Osteoblast (primary cell): ENCODE measurements at places on chromosomes 13 and 19. TPM values are rescaled to one million over a fixed set of nuclear protein-coding genes. Genes with fewer than 3 reads are reported as not detected.

DNA sequence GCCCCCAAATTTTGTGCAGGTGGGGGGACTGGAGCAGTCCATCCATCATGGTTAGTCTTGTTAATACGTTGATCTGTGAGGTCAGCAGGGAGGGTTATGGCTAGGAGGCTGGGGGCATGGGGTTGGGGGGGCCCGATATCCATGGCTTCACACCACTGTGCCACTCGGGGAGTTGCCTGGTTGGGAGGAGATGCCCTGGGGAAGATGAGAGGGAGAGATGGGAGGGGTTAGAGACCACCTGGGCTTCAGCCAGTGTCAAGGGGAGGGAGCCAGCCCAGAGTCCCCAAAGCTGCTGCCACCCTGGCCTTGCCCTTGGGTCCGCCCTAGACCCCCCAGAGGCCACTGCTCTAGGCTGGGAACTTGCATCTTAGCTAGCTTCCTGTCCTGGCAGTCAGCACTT lies 1.8 kb upstream of the DMPK start:
- DNase-seq = peak; percentile 87

DNA sequence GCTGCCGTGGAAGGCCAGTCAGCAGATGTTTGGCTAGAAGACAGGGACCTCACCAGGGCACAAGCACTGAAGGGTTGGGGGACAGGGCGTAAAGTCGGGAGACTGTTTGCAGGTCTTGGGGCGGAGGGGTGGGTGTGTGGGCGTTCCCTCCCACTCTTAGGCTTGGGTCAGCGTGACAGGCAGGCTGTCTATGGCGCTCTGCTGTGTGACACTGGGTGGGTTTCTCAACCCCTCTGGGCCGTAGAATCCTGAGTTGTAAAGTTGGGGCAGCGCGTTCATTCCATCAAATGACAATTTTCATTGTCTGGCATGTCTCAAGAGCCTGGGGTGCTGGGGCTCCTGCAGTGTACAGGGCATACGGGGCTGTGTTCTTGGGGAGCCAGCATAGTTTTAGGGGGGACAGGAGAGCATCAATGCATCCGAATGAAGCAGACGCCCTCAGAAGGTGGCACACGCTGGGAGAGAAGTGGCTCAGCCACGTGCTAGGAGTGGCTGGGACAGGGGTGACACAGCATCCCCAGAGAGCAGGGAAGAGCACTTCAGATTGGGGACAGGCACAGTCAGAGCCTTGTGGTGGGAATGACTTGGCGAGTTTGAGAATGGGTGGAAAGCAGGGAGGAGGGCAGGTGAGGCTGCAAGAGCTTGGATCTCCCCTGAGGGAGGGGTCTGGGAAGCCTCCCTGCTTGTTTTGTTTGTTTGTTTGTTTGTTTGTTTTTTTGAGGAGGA lies 4.4 kb downstream of the CRTC1 start:
- no peak for DNase-seq

DNA sequence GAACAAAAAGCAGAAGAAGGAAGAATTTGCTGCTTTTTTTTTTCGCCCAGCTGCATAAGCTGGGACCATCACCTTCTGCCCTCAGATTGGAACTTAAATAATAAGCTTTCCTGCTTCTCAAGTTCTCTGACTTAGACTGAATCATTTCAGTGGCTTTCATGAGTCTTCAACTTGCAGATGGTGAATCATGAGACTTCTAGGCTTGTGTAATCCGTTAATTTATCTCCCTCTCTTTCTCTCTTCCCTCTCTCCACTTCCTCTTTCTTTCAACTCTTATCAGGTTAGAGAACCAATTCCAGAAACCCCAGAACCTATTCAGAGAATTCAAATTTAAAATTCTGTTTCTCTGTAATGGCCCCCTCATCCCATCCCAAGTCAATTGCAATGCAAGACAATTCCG lies 1153.7 kb downstream of the PCDH9 start:
- peak; percentile 41 for DNase-seq

- DNase-seq = no peak
Observed at GRCh38 chr13:105509981-105510762, 1025.3 kb downstream of the EFNB2 start.

DNA sequence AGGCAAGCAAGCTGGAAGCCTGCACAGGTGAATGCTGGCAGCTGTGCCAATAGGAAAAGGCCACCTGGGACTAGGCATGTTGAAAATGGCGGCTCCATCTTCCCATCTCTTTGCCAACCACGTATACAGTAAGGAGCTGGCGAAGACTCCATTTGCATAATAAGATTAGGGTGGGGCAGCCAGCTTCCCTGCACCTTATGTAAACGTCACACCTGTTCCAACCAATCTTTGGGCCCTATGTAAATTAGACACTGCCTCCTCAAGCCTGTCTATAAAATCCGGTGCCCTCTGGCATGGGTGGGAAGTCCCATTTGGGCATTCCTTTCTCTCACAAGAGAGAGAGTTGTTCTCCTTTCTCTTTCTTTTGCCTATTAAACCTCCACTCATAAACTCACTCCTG lies 16.8 kb downstream of the ADGRE2 start:
- no peak for DNase-seq

DNA sequence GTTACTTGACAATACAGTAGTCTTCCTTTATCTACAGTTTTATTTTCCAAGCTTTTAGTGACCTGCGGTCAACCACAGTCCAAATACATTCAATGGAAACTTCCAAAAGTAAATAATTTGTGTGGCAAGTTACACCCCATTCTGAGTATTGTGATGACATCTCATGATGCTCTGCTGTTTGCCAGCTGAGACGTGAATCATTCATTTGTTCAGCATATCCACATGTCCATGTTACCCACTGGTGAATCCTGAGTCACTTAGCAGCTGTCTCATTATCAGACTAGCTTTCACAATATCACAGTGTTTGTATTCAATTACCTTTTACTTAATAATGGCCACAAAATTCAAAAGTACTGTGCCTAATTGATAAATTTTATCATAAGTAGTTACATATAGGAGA lies 179.8 kb downstream of the PRR20E start:
- no peak for DNase-seq

GRCh38 chr19:27777242-27777641 lies 1435.7 kb downstream of the UQCRFS1 start:
- DNase-seq = no peak

DNA sequence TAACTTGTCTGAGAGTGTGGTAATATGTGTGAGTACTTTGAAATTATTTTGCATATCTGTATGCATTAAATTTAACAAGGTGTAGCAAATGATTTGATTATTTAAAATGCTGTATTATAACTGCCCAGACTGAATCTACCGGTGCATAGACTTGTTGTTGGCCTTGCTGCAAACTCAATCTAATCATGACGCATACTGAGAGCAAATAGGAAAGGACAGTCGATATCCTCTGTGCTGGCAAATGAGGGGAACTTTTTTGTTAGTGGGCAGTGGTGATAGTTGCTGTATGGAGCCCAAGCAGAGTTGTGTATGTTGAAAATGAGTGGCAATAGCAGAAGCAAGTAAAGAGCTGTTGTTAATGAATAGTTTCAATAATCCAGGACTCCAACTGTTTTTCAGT lies 127.4 kb downstream of the LMO7 start:
- DNase-seq = no peak

- DNase-seq = peak; percentile 38
Observed at GRCh38 chr13:46385946-46386345, 1.1 kb downstream of the RUBCNL start.

DNA sequence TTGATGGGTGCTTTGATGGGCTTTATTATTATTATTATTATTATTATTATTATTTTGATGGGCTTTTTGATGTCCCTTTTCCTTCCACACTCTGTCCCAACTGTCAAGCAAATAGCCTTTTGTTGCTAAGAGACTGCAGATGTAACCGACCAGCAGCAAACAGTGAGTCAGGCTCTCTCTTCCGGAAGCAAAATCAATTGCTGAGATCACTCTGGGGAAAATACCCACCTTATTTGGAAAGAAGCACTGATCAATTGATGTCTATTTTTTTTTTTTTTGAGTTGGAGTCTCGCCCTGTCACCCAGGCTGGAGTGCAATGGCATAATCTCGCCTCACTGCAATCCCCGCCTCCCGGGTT lies 2.9 kb downstream of the LDLR start:
- DNase-seq = peak; percentile 86

DNA sequence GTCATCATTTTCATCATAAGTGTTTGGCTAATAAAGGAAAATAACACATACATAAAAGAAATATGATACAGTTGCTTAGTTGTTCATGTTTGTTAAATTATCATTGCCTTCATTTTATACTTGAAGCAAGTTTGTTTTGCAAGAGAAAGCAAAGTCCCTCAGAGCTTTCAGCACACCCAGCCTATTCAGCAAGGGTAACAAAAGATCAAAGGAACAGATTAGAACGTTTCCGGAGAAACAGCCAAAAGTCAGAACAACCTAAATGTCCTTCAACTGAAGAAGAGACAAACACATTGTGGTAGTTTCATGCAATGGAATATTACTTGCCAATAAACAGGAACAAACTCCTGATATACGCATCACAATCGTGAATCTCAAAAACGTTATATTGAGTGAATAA lies 380.7 kb downstream of the MZT1 start:
- DNase-seq = no peak

- peak; percentile 76 for DNase-seq
Observed at GRCh38 chr19:5595129-5595528, 27.4 kb upstream of the TINCR start.

DNA sequence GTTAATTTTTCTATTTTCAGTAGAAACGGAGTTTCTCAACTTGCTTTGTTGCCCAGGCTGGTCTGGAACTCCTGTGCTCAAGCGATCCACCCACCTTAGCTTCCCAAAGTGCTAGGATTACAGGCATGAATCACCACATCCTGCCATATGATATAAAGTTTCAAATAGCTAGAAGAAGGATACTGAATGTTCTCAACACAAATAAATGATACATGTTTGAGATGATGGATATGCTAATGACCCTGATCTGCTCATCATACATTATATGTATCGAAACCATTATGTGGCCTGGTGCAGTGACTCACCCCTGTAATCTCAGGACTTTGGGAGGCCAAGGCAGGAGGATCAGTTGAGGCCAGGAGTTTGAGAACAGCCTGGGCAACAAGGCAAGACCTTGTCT lies 11.5 kb downstream of the CIB3 start:
- no peak for DNase-seq

DNA sequence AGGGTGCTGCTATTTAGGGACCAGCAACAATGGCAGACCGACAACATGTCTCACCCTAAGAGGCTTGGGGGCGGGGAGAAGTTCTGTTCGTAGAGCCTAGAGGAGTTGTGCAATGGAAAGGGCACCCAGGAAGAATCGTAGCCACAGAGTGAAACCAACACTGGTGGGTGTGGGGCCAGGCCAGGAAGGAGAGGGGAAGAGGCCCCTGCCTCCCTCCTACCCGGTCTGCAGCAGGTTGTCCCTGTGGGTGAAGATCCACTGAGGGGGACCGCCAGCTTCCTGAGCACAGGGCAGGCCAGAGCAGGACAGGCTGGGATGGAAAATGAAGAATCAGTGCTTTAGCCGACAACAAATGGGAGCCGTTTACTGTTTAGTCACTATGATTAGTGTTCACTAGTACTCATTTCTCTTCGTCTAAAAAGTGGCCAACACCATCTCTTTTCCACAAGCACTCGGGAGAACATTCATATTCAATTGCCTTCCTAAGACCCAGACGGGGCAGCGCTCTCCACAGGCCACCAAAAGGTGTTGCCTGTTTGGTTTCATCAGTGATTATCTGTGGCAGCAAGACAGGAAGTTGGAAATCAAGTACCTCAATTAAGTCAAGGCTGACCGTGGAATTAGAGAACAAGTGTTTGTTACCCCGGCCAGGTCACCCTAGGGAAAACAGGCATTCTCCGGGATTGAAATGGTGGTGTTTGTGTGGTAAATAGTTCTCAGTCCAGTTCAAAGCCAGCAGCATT lies 1.1 kb upstream of the ATP11A start:
- DNase-seq = peak; percentile 94

DNA sequence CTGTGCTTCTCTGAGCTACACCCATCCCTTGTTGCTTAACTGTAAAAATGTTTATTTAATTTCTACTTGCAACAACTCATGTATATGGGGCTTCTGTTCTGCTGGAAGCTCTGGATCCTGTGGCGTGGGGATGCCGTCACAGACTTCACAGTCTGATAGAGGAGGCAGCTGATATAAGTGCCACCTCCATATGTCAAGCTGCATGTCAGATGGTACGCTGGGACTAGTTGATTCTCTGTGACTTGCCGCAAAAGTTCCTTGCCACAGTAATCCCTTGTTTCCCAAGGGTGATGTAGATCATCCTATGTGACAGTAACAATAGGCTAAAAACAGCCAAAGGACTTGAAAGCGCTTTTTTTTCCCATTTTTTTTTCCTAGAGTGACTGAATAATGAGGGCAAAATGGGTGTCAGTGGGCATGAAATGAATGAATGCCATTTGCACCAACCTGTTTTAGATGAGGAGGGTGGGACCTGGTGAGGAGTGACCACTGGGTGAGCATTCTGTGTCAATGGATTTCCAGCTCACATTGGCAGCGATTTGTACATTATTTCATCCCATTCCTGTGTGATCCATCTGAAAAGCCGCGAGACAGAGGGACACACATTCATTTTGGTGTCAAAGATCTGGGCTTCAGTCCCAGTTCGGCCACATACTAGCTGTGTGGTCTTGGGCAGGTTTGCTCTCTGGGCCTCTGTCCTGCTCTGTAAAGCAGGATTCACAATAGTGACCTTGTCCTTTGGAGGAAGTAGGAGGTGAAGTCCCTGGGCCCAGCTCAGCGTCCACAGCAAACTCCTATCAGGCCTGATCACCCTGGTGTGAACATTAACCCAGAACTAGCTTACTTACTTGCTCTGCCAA lies 88.9 kb upstream of the RNF113B start:
- no peak for DNase-seq

DNA sequence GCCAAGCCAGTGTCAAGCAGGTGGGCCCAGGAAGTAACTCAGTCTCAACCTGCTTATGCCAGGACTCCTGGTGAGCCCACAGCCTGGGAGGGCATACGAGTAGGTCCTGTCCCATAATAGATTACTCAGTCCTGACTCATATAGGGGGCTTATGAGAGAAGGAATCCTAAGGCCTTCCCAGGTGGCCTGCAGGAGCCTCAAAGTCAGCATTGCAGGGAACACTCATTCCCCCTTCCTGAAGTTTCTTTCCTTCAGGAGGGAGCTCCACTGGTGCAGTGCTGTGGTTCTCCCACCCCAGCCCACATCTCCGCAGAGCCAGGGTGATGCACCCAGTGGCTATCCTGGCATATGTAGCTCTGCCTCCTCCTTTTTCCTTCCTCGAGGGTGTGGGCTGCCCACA lies 137.3 kb downstream of the ZIC5 start:
- DNase-seq = no peak

- DNase-seq = no peak
Observed at GRCh38 chr13:65841156-65841555, 1389.0 kb downstream of the PCDH9 start.

GRCh38 chr13:38417241-38417640 lies 67.6 kb downstream of the UFM1 start:
- DNase-seq = no peak

- DNase-seq = peak; percentile 99
Observed at GRCh38 chr19:16897029-16897855, 8.4 kb downstream of the F2RL3 start.

GRCh38 chr13:45950386-45951000 lies 98.9 kb upstream of the SIAH3 start:
- no peak for DNase-seq

GRCh38 chr13:35698911-35699576 lies 222.6 kb upstream of the MAB21L1 start:
- peak; percentile 79 for DNase-seq

GRCh38 chr13:65154661-65155447 lies 2075.3 kb downstream of the PCDH9 start:
- DNase-seq = no peak

NLRP5 gene
- total RNA-seq = not detected in 2 replicates

RNF17 gene
- under 0.01 TPM in 1 of 2 replicates, not detected in the other for total RNA-seq

WDR87 gene
- total RNA-seq = not detected in 2 replicates

MBD3L2 gene
- not detected in 2 replicates for total RNA-seq

TMIGD2 gene
- total RNA-seq = not detected in 2 replicates

GIPR gene
- total RNA-seq = under 0.01 and 0.88 TPM in 2 replicates

ZNF837 gene
- total RNA-seq = 4.4 and 4.7 TPM in 2 replicates

ADGRE3 gene
- not detected in 2 replicates for total RNA-seq

HRC gene
- total RNA-seq = not detected in 2 replicates

SERPINE3 gene
- total RNA-seq = not detected in 2 replicates
